AG04449 (cell line): ENCODE measurements at places on chromosomes 1 and 21.

DNA sequence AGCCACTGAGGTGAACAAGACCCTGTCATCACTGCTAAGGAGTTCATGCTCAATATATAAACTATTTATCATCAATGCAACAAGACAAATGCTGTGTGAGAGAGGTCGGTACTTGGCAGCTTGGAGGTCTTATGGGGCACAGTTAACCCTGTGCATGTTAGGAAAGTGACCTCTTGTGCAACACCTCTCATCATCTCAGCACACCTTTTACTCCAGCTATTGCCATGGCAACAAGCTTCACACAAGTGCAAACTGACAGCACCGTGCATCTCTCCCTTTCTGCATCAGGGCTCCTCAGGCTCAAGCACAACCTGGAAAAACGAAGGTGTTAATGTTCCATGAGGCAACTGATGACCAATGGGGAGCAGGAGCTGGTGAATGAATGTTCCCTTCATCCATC is 14.7 kb upstream of the MYSM1 start:
- DNase-seq = no peak

DNA sequence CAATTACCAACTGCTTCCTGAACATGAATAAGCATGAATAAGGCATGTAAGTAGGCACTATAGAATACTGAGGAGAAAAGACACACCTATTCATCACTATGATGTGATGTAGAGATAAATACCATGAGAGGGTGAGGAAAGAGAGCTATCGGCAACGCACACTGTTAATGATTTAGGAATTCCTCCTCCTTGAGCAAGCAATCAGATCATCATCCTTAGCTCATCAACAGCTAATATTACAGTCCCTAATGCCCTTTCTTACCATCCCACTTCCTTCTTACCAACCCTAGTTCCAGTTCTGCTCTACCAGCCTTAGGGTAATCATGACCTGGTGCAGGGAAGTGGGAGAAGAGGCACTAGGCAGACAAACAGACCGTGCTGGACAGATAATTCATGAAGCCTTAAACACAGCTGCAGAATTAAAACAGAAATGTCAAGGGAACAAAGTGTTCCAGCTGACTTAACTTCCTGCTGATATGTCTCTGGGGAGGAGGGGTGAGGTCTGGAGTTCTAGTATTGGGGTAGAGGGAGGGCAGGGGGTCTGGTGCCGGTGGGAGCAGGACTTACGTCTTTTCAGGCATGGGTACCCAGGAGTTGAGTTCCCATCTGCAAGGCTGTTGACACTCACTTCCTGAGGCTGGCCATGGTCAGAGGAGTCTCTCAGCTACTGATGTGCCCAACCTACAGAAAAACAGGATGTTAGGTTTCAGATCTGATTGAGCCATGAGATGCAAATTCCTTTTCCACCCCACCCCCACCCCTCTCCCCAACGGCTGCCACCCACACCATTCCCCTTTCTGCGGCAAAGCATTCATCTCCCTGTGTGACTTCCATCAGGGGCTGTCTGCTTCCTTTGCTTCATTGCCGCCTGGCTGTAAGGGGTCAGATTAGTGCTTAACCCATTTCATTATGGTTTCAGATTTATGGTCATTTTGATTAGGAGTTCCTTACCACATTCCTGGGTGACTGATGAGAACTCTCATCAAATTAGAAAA is 12.6 kb upstream of the RCSD1 start:
- no peak for DNase-seq

DNA sequence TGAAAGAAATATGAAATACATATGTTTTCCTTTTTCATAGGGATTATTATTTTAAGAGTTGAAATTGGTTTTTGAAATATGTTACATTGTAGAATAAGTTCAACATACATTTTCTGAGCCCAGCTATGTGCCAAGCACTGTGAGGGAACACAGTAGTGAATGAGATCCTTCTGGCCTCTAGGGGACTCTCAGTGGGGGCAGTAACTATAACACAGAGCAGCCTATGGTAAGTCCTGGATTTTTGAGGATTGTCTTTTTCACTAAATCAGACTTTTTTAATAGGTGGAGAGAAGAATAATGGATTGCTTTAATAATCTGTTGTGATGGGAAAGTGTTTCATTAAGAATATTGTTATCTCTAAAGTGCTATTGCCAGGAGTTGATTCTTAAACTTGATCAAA is 2.4 kb downstream of the DNAJC6 start:
- DNase-seq = no peak

DNA sequence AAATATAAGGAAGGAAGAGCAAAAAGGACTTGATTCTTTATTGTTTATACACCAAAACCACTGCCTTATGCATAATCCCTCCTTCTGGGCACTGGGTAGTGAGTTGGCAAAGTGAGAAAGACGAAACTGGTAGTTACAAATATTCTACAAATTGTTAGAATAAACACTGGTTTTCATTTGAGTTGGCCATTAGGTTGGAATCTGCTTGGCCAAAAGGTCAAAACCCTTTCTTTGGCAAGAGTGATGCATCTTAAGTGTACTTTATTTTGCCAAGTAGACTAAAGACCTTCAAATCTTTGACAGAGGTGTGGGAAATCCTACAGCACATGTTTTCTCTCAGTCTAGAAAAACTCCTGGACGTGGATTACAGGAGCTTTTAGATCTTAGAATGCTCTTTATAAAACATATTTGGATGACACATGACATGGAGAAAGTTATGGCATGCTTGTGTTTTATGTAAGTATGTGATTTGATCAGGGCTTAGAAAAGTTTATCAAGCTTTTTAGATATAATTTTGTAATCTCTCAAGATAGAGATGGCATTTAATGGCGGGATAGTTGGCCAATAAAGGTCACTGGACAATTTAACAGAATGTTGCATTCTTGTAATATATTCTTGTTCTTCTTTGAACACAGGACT is 120.9 kb downstream of the ROR1 start:
- no peak for DNase-seq

DNA sequence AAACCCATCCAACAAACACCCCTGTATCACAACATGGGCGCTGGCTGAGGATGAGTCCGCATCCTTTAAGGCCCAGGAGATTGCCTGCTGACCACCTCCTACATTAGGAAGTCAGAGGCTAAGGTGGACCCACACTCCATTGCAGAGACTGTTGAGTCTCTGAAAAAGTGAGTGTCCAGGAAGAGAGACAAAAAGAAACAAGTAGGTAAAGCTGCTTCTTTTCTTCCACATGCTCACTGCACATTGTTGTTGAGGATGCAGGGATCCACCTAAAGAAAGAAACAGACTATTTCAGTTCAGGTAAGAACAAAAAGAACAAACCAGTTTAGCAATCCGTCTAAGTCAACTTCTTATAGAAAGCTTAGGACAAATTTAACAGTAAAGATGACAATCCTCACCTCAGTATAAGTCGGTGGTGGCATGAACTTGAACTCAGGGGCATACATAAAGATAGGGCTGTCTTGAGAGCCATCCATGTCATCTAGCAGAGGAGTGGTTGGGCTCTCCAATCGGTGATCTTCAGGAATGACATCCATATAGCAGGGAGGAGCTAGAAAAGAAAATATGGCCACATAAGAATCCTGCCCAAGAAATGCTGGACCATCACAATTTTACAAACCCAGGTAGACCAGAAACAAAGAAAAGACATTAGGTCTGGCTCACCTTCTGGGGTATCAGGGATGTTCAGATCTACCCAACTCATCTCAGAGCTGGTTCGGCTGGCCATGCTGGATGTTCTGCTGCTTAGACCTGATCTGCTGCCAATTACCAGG is 2.6 kb downstream of the TXNIP start:
- DNase-seq = no peak

GRCh38 chr21:33852485-33852884 is 63.1 kb downstream of the ATP5PO start:
- DNase-seq = no peak

DNA sequence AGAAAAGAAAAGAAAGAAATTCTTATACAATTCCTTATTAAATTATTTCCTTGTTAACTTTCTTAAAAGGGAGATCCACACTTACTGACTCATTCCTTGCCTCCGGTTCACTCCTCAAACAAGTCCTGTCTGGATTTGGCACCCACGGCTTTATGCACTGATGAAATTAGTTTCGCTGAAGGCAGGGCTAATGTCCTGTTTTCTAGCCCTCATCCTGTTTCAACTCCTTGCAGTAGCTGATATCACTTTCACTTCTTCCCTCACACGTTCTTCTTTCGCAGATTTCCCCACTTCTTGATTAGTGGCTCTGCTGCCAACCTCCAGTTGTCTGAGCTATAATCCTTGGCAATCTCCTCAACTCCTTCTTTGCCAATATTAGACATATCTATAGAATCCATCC is 215.2 kb downstream of the URB2 start:
- no peak for DNase-seq

DNA sequence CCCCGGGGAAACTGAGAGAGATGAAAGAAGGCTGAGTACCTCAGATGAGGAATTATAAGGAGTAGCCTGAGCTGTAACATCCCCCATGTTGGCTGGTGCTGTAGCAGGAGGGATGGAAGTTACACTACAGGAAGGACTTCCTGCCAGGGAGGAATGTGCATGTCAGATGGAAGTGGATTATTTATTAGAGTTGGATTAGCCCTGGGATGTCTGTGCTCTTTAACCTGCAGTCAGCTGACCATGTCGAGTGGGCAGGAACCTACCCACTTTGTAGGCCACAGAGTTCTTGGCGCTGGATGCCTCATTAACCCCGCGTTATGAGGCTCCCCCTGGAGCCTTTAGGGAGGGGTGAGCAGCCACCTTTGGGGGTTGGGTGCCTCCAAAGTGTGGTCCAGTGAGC is 757 bp upstream of the SEMA4A start:
- no peak for DNase-seq

GRCh38 chr1:168167806-168168205 is 11.0 kb upstream of the TIPRL start:
- no peak for DNase-seq

- DNase-seq = no peak
These were observed 166.4 kb downstream of the PBX1 start for GRCh38 chr1:164725401-164725800.

- DNase-seq = no peak
These were observed 18.6 kb downstream of the SMG7 start for GRCh38 chr1:183490932-183491331.

DNA sequence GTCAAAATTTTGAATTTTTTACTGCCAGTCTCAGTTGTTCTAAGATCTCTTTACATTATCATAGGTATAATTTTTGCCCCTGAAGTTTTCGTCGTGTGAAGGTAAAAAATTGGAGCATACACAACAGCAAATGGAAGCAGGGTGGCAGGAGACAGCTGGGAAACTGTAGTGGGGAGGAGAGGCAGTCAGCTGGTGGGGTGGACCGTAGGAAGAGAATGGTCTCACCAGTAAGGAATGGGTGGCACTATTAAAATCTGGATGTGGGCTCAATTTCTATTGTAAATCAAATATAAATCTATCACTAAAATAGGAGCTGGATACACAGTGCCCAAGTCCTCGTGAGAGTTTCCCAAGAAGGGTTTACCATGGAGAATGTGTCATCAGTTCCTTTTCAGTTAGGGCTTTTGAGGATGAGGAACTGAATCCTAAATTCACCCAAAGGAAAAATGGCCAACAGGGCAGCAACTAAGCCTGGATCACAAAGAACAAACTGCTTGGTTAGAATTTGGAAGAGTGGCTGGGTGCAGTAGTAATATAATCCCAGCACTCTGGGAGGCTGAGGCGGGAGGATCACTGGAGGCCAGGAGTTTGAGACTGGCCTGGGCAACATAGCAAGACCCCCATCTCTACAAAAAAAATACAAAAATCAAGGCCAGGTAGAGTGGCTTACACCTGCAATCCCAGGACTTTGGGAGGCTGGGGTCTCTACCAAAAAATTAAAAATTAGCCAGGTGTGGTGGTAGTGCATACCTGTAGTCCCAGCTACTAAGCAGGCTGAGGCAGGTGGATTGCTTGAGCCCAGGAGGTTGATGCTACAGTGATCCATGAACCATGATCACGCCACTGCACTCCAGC is 10.5 kb upstream of the IRF2BP2 start:
- DNase-seq = no peak

GRCh38 chr1:20195462-20195780 is 9.1 kb upstream of the PLA2G2C start:
- no peak for DNase-seq

GRCh38 chr1:186474208-186474607 is 13.3 kb upstream of the PDC start:
- no peak for DNase-seq

DNA sequence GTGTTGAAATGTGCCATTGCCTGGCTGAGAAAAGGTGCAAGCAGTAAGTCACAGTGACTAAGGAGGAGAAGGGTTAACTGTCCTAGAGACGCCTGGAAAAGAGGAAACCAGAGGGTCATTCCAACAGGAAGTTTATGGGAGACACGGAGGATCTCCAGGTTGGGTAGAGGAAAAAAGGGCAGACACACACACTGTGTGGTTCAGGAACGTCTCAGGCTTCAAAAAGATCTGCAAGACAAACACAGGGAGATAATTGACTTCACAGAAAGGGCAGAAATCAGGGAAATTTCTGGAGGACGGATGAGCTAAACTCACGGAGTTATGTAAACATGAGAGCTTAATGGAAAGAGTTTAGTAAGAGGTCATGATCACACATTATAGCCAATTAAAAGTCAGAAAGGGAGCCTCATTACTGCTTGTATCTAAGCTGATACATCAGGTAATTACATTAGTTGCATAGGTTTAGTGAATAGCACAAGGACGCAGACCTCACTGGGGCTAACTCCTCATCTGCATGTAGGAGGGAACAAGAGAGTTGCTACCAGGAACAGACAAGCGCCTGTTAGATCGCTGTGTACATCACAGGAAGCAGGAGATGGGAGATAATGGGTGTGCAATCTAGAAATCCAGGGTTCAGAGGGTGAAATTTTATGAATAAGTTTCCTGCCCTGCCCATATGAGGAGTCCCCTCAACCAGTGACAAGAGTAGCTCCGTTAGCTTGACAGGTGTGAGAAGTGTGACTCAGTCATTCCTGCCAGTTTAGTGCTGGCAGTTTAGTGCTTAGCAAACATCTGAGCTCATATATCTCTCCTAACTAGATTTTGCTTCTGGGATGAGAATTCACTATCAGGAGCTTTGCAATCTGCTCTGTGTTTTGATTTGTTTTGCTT is 96.6 kb upstream of the TNR start:
- no peak for DNase-seq
